ENCODE measurements at places on chromosomes 5 and 9. TPM values are rescaled to one million over a fixed set of nuclear protein-coding genes. Genes with fewer than 3 reads are reported as not detected.

DNA sequence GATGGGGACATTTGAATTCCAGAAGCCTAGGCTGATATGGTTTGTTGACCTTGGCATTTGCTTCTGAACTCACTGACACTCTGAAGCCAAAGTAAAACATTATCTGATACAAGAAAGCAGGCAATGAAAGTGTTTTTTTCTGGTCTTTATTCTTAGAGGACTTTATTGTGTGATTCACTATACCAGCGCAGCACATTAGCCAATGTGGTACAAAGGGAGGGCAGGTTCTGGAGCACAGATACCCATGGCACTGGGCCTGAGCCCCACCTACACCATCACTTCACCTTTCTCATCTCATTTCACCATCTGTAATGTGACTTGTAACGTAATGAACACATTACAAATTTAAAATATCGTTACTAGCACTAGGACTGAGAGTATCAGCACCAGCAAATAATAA, 89.7 kb upstream of the ZNF366 start:
- no peak for DNase-seq

GRCh38 chr5:175920231-175920811, 47.8 kb downstream of the THOC3 start:
- DNase-seq = no peak

DNA sequence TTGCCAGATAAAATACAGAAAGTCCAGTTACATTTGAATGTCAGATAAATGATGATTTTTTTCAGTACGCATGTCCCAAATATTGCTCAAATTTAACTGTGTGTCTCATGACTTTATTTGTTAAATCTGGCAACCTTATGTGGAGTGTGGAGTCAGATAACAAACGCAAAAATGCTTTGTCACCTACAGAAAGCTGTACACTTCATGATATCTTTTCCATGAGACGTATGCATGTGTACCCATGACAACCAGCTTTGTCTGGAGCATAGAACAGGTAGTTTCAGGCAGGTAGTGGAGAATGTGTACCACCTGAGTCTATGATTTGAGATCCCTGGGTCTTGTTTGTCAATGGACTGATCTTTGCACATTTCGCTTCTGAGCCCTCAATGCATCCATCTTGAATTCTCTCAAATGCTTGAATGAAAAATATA, 105.5 kb upstream of the CPEB4 start:
- no peak for DNase-seq

The FANCG gene
- 64.7 TPM for total RNA-seq

The SLC38A9 gene
- total RNA-seq = 42.9 TPM

- DNase-seq = no peak
Measured at GRCh38 chr9:122360891-122361290, 9.9 kb upstream of the PTGS1 start.

The SV2C gene
- total RNA-seq = 0.27 TPM

- peak; percentile 7 for DNase-seq
Measured at GRCh38 chr5:134142052-134142451, 27.6 kb downstream of the TCF7 start.

- no peak for DNase-seq
Measured at GRCh38 chr5:71974165-71974564, 133.1 kb upstream of the MAP1B start.

The GABRA1 gene
- not detected for total RNA-seq

The DOCK2 gene
- not detected for total RNA-seq

- no peak for DNase-seq
Measured at GRCh38 chr5:150172145-150172544, 5.6 kb downstream of the CDX1 start.
